ENCODE measurements at places on chromosomes 5 and 9.

GRCh38 chr9:35490910-35491465 is 1.1 kb downstream of the RUSC2 start:
- no peak overlapping the region for H3K27ac ChIP-seq
- peaks cover 3% of the 10 kb centered on the region for H3K36me3 ChIP-seq
- H3K27me3 ChIP-seq = peaks cover 19% of the 10 kb centered on the region
- no peak for DNase-seq

DNA sequence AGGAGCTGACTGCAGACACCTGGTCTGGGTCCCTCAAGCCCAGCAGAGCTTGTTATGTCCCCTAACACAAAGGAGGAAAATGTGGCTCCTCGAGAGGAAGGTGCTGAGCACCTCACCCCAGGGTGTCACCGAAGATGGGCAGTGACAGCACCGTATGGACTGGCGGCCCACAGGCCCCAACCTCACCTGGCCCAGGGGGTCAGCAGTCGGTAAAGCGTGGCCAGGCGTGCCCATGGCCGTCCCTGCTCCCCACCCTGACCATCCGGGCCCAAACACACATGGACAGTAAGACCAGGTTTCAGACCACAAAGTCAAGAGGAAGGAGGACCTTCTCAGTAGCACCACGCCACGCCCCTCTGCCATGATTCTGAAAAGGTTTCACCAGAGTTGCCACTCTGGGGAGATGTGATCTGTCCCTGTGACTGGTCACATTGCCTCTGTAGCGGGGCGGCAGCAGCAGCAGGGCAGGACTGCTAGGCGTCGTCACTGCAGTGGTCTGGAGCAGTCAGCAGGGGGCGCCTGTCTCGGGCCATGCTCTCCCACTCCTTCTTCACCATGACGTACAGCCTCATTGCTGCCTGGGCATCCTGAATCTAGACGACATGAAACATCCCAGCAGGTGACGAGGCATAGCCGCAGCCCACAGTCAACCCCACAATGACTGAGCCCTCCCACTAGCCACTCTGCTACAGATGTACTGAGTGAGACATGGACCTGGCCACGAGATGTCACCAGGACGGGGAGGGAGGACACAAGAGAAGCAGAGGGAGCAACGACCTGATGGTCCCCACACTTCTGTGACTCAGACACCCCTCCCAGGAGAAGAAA is 11.1 kb downstream of the REXO4 start:
- H3K27me3 ChIP-seq = no peaks in the 10 kb centered on the region
- H3K36me3 ChIP-seq = peaks cover 79% of the 10 kb centered on the region
- peaks cover 18% of the 10 kb centered on the region for H3K4me1 ChIP-seq
- peak overlapping the region; percentile 92 for H3K27ac ChIP-seq
- no peak overlapping the region for H3K4me3 ChIP-seq

- no peaks in the 10 kb centered on the region for H3K27me3 ChIP-seq
- no peaks in the 10 kb centered on the region for H3K36me3 ChIP-seq
- H3K27ac ChIP-seq = no peak overlapping the region
- no peak overlapping the region for H3K4me3 ChIP-seq
- no peak for DNase-seq
Observed at GRCh38 chr5:105101577-105101976, 1539.0 kb upstream of the NUDT12 start.

GRCh38 chr5:168413062-168413461 is 73.2 kb upstream of the RARS1 start:
- peaks cover 25% of the 10 kb centered on the region for H3K4me1 ChIP-seq
- H3K27ac ChIP-seq = no peak overlapping the region
- H3K27me3 ChIP-seq = peaks cover 27% of the 10 kb centered on the region

DNA sequence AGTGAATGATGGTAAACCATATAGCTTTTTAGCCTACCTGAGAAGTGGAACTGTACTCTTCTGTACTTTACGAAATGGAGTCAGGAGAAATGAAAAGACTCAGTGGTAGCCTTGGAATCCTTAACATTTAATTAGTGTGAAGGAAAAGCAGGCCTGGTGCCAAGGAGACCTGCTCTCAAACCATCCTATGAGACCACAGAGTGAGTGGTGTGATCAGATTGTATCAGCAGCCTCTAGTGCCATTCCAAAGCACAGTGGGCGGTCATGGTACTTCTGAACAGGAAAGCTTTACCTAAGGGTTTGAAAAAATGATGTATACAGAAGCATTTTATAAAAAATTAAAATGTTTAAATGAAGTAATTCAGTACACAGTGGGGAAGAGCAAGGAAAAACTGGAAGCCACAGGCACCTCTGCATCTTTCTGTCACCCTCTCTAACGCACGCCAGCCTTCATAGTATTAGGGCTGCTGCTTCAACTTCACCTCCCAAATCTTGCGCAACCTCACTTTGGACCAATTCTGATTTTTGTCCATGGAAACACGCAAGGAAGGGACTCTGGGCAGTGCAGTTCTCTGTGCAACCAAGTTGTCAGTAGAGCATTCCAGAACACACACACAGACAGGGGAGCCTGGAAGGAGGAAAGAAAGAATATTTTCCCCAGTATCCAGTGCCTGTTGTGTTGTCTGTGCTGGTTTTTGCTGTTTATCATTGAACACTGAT is 203.7 kb downstream of the SH3GL2 start:
- no peak for DNase-seq
- no peak overlapping the region for H3K27ac ChIP-seq
- no peaks in the 10 kb centered on the region for H3K36me3 ChIP-seq
- H3K27me3 ChIP-seq = no peaks in the 10 kb centered on the region
- H3K4me3 ChIP-seq = no peak overlapping the region

GRCh38 chr9:116124472-116125040 is 29.0 kb upstream of the PAPPA start:
- H3K4me3 ChIP-seq = no peak overlapping the region
- DNase-seq = no peak
- no peak overlapping the region for H3K27ac ChIP-seq
- H3K27me3 ChIP-seq = no peaks in the 10 kb centered on the region
- no peaks in the 10 kb centered on the region for H3K4me1 ChIP-seq
- no peaks in the 10 kb centered on the region for H3K36me3 ChIP-seq

DNA sequence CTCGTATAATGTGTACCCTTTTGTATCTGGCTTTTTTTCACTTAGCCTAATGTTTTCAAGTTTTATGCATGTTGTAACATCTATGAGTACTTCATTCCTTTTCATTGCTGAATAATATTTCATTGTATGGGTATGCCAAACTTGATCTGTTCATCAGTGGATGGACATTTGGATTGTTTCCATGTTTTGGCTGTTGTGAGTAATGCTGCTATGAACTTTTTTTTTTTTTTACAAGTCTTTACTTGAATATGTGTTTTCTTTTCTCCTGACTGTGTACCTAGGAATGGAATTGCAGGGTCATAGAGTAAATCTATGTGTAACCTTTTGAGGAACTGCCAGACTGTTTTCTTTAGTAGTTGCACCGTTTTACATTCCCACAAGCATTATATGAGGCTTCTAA is 52.4 kb downstream of the MTREX start:
- H3K36me3 ChIP-seq = peaks cover 83% of the 10 kb centered on the region
- peaks cover 22% of the 10 kb centered on the region for H3K4me1 ChIP-seq
- peak overlapping the region; percentile 11 for H3K27ac ChIP-seq
- no peaks in the 10 kb centered on the region for H3K27me3 ChIP-seq
- no peak for DNase-seq
- no peak overlapping the region for H3K4me3 ChIP-seq

DNA sequence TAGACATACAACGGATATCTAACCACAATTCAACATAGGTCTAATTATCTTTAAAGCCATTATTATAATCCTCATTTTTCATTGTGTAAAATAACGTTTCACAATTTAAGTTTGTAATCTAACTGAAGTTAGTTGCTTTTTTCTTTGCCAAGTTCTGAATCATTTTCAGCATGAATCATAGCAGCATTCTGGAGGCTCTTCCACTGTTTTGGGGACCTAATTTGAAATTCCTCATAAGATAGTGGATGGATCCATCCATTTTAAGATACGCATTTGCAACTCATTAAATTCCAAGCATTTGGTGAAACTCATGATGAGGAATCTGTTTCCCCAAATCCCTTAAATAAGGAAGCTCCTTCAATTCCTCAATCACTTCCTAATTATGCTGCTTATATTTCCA is 447.1 kb upstream of the CDH10 start:
- no peaks in the 10 kb centered on the region for H3K27me3 ChIP-seq
- H3K36me3 ChIP-seq = no peaks in the 10 kb centered on the region
- no peak overlapping the region for H3K4me3 ChIP-seq
- no peaks in the 10 kb centered on the region for H3K4me1 ChIP-seq

- no peak for DNase-seq
- no peak overlapping the region for H3K4me3 ChIP-seq
- no peak overlapping the region for H3K27ac ChIP-seq
- peaks cover 12% of the 10 kb centered on the region for H3K27me3 ChIP-seq
Observed at GRCh38 chr5:174573221-174573994, 151.0 kb upstream of the MSX2 start.

DNA sequence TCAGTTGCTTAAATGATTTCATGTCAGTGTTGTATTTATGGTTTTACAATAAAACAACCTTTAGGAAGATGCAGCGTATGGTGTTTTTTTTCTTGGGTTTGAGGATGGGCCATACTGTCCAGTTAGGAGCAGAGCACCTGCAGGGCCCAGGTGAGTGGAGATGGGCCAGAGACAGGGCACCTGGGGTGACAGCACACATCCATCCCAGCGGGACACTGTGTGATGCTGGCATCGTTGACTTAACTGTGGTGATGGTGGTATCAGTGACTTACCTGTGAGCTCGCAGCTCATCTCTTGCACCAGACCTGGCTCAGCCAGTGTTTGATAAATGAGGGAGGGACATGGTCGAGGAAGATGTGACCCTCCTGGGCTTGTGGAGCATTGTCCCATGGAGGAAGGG is 21.6 kb downstream of the AMBP start:
- H3K4me1 ChIP-seq = no peaks in the 10 kb centered on the region
- H3K27ac ChIP-seq = no peak overlapping the region
- H3K36me3 ChIP-seq = no peaks in the 10 kb centered on the region
- DNase-seq = no peak

- H3K36me3 ChIP-seq = peaks cover 15% of the 10 kb centered on the region
- peaks cover 42% of the 10 kb centered on the region for H3K4me1 ChIP-seq
Observed at GRCh38 chr9:129111528-129112151, 425 bp downstream of the PTPA start.

DNA sequence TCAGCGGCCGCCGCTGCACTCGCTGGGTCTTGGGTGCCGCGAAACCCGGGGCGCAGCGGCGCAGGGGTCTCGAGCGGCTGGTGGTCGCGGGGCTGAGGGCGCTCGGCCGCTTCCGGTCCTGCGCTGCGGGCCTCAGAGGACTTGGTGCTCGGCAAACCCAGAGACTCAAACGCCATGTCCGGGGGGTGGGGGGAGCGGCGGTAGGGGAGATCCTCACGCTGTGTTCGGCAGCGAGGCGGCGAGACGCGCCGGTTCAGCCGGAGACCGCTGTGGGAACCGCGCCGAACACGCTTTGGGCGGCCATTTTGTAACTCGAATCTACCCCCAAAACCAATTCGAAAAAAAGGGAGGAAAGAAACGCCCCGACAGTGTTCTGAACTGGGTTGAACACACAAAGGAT is 317.5 kb upstream of the CDH18 start:
- no peaks in the 10 kb centered on the region for H3K36me3 ChIP-seq
- H3K27me3 ChIP-seq = no peaks in the 10 kb centered on the region
- H3K4me3 ChIP-seq = no peak overlapping the region
- no peaks in the 10 kb centered on the region for H3K4me1 ChIP-seq
- DNase-seq = no peak

- H3K36me3 ChIP-seq = peaks cover 95% of the 10 kb centered on the region
- H3K27me3 ChIP-seq = no peaks in the 10 kb centered on the region
- H3K4me1 ChIP-seq = peaks cover 15% of the 10 kb centered on the region
- H3K4me3 ChIP-seq = no peak overlapping the region
Observed at GRCh38 chr9:131523451-131524435, 7.3 kb downstream of the UCK1 start.

All from activated T-cell treated with anti-CD3 and anti-CD28 coated beads, Interleukin-2, amount 50 U/mL, for 24 hours (primary cell).